ENCODE measurements at places on chromosomes 7 and 10. TPM values are rescaled to one million over a fixed set of nuclear protein-coding genes. Genes with fewer than 3 reads are reported as not detected.
A peak's percentile ranks its signal among the peaks of the same experiment; 100 is the strongest.

- no peak overlapping the region for H3K27ac ChIP-seq
- H3K36me3 ChIP-seq: no peaks in the 10 kb centered on the region
These were observed 11.1 kb upstream of the CALML5 start for GRCh38 chr10:5510281-5511072.

DNA sequence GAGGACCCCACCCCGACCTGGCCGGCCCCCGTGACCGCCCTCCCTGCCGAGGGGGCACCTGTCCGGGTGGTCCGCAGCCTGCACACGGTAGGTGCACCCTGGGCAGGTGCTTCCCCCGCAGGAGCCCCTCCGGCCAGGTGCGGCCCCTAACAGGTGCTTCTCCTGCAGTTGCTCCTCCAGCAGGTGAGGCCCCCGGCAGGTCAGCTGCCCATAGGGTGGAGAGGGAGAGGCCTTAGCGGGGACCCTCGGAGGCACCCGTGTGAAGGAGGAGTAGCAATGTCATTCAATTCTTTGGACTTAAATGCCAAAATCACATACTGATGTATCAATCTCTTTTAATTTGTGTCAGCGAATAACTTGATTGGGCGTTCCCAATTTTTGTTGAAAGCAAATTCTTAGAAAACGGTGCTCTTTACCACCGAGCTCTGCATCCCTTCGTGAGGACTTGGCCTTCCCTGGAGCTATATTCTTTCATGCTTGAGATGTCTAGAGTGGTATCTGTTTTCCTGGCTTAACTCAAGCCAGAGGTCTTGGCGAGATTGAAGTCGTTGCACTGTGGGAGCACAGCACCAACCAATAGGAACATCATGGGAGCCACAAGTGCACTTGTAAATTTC, 738 bp upstream of the NCAPG2 start:
- H3K4me3 ChIP-seq: peak overlapping the region; percentile 98
- peaks cover 4% of the 10 kb centered on the region for H3K4me1 ChIP-seq

DNA sequence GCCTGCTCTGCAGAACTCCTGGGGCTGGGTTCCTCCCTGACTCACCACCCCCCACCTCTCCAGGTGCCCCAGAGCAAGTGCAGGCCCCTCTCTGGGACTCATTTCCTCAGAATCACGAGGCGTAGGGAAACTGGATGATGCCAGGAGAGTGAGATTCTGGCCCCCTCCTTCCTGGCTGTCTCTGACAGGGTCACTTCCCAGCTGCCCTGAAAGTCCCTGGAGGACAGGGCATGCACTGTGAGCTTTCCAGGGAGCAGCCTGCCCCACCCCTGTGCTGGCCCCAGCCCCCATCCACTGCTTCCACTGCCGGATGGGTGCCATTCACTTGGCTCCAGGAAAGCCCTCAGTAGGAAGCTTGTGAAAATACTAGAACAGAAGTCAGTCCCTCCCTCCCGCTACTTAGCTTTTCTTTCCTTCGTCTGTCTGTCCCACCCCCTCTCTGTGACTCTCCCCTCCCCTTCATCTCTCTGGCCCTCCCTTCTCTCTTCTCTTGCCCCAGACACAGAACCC, 10.4 kb downstream of the TACR2 start:
- no peaks in the 10 kb centered on the region for H3K36me3 ChIP-seq
- H3K4me3 ChIP-seq: no peak overlapping the region
- H3K27ac ChIP-seq: peak overlapping the region; percentile 46
- DNase-seq: peak; percentile 61
- H3K4me1 ChIP-seq: peaks cover 21% of the 10 kb centered on the region

Gene PON1
- not detected for total RNA-seq

GRCh38 chr7:4167385-4167910, 514.6 kb upstream of the FOXK1 start:
- no peaks in the 10 kb centered on the region for H3K36me3 ChIP-seq
- H3K27ac ChIP-seq: no peak overlapping the region
- DNase-seq: no peak
- no peak overlapping the region for H3K4me3 ChIP-seq
- no peaks in the 10 kb centered on the region for H3K27me3 ChIP-seq

- no peaks in the 10 kb centered on the region for H3K36me3 ChIP-seq
- no peak for DNase-seq
- H3K4me3 ChIP-seq: no peak overlapping the region
- H3K4me1 ChIP-seq: no peaks in the 10 kb centered on the region
These were observed 117.0 kb downstream of the ADCY1 start for GRCh38 chr7:45691155-45691656.

DNA sequence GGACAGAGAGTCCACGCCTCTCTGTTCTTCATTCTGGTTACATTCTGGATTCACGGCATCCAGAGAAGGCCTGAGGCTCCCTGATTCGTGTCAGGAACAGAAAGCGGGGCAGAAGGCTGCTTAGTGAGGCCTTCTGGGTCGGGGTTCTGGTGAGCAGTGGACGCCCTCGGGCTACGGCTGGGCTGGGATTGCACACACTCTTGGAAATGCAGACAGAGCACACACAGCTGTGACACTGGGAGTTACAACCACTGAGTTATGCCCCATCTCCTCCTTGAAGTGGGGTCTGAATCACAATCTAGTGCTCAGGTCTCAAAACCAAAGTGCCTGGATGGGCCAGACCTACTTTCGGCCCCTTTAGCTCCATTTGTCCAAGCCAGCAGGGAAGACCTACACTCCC, 156.9 kb upstream of the GDF10 start:
- H3K27ac ChIP-seq: no peak overlapping the region
- no peaks in the 10 kb centered on the region for H3K27me3 ChIP-seq
- H3K4me1 ChIP-seq: no peaks in the 10 kb centered on the region
- DNase-seq: no peak
- no peak overlapping the region for H3K4me3 ChIP-seq

GRCh38 chr10:21687266-21688008, 153.4 kb downstream of the MLLT10 start:
- DNase-seq: no peak
- H3K4me3 ChIP-seq: no peak overlapping the region
- H3K4me1 ChIP-seq: peaks cover 6% of the 10 kb centered on the region
- H3K36me3 ChIP-seq: peaks cover 2% of the 10 kb centered on the region
- no peak overlapping the region for H3K27ac ChIP-seq

Gene ZEB1
- total RNA-seq: 92.3 TPM

DNA sequence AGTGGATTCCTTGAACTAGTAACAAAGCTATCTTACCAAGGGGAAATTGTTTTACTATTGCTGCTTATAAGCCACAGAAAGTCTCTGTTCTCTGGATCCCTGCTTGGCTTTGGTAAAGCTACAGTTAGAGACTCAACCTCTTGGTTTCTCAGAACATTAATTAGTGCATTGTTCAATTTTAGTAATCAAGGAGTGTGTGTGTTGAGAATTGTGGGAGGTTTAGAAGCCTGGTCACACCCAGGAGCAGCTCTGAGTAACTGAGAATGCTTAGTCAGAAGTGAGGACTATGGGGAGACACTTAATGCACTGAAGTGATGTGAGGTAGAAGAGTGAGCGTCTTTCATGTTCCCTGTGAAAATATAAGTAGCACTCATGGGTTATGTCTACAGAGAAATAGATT, 8.2 kb upstream of the ACTA2 start:
- no peak for DNase-seq
- no peaks in the 10 kb centered on the region for H3K27me3 ChIP-seq
- H3K4me3 ChIP-seq: no peak overlapping the region

DNA sequence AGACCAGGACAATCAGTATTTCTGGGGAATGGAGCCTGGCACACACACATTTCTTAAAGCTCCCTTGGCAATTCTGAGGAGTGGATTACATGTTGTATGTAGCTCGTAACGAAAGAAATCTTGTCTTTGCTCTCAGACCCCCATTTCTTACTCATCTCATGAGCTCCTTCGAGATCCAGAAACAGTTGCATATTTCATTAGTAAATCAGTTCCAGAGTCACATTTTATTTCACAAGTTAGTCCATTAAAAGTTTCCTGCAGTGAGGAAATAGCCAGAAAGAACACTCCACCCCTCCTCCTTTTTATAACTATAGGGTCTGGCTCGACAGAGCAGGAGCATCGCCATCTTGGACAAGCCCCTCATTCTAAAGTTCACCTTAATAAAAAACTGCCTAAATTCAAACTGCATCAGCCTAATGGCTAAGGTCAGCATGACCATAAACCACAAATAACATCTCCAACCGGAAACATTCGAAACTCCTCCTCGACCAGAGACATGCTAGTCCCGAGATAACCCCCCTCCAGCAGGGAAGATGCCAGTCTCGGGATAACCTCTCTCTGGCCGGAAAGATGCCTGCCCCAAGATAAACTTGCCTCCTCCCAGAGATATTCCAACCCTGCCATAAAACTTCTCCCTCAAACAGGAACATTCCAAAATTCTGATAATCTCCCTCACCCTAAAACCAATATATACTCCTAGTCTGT, 7.4 kb downstream of the EGFR start:
- no peak for DNase-seq
- no peaks in the 10 kb centered on the region for H3K36me3 ChIP-seq
- no peaks in the 10 kb centered on the region for H3K27me3 ChIP-seq
- no peak overlapping the region for H3K27ac ChIP-seq

- H3K27me3 ChIP-seq: no peaks in the 10 kb centered on the region
- no peak overlapping the region for H3K27ac ChIP-seq
- DNase-seq: no peak
These were observed 43.7 kb upstream of the WASL start for GRCh38 chr7:123792547-123792946.

GRCh38 chr10:53079283-53079682, 306.7 kb upstream of the MBL2 start:
- no peak for DNase-seq
- H3K36me3 ChIP-seq: no peaks in the 10 kb centered on the region
- H3K4me1 ChIP-seq: no peaks in the 10 kb centered on the region
- no peaks in the 10 kb centered on the region for H3K27me3 ChIP-seq
- no peak overlapping the region for H3K4me3 ChIP-seq
- H3K27ac ChIP-seq: no peak overlapping the region

DNA sequence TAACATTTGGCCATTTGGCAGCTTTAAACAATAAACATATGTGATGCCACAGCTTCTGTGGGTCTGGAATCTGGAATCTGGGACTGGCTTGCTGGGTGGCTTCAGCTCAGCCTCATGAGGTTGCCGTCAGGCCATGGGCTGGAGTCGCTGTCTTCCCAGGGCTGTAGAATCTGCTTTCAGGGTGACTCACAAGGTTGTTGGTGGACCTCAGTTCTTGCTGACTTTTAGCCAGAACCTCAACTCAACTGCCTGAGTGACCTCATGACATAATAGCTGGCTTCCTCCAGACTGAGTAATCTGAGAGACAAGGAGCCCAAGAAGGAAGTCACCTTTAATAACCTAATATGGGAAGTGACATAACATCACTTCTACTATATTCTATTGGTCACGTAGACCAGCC, 44.6 kb upstream of the TSPAN13 start:
- no peaks in the 10 kb centered on the region for H3K36me3 ChIP-seq
- H3K27me3 ChIP-seq: no peaks in the 10 kb centered on the region
- peak; percentile 17 for DNase-seq
- no peaks in the 10 kb centered on the region for H3K4me1 ChIP-seq
- no peak overlapping the region for H3K4me3 ChIP-seq

Gene GPR15LG
- total RNA-seq: not detected

DNA sequence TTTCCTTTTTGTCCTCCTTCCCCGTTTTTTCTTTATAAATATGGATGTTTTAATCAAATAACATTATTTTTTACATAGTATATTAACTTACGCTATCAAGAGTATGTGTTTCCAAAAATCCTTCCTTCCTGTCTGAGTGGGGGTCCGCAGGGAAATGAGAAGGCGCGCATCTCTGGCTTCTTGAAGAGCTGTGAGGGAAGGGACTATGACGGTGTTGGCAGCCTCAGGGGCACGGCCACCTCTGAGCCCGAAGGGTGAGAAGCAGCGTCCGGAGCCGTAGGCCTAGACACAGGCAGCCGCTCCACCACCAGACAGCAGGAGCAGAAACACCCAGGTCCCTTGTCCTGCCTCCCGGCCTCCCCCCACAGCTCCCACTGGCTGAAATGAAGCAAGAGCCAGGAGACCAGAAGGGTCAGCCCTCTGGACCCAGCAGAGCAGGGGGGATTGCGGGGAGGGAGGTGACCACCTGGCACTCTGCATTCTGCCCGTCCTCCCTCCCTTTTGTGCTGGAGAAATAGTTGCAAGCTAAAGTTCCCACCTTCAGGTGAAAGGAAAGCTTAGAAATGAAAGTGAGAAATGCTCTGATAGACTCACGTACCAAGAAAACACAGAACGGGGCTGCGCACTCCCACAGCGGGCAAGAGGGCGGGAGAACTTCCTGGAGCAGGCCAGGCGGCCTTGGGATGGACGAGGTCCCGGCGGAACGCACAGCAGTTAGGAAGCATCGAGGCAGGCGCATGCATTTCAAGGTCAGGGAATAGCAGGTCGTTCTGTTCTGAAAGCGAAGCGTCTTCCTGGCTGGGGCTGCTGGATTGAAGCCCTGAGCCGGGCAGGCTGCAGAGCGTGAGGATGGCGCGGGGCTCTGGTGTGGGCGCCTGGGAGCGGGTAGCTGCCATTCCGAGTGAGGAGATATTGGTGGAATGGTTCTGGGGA, 105.5 kb downstream of the GALNT11 start:
- H3K27ac ChIP-seq: no peak overlapping the region
- no peak for DNase-seq
- no peak overlapping the region for H3K4me3 ChIP-seq

Gene BLNK
- total RNA-seq: 3.7 TPM

GRCh38 chr7:89975577-89975976, 178.7 kb upstream of the STEAP1 start:
- DNase-seq: no peak
- no peak overlapping the region for H3K4me3 ChIP-seq
- no peaks in the 10 kb centered on the region for H3K27me3 ChIP-seq
- H3K36me3 ChIP-seq: no peaks in the 10 kb centered on the region
- H3K27ac ChIP-seq: no peak overlapping the region

GRCh38 chr10:47364366-47364765, 16.2 kb downstream of the RBP3 start:
- no peaks in the 10 kb centered on the region for H3K4me1 ChIP-seq
- H3K27ac ChIP-seq: peak overlapping the region; percentile 31

Gene PSMC2
- total RNA-seq: 226 TPM

Gene TFPI2
- 7.5 TPM for total RNA-seq

GRCh38 chr10:99673492-99673891, 14.2 kb downstream of the ENTPD7 start:
- no peak overlapping the region for H3K27ac ChIP-seq
- H3K4me1 ChIP-seq: no peaks in the 10 kb centered on the region
- no peaks in the 10 kb centered on the region for H3K36me3 ChIP-seq
- H3K4me3 ChIP-seq: no peak overlapping the region
- H3K27me3 ChIP-seq: no peaks in the 10 kb centered on the region
- no peak for DNase-seq

Measured in psoas muscle (tissue), 8 donors.